Hematopoietic multipotent progenitor cell treated with erythropoietin and hydrocortisone succinate and interleukin-3 and kit ligand, for 15 days (in vitro differentiated cells): ENCODE measurements at places on chromosomes 3 and 15.

GRCh38 chr15:60704129-60704528 is 225.2 kb upstream of the ICE2 start:
- no peak for DNase-seq

- DNase-seq = no peak
These were observed 120.2 kb downstream of the LRRC28 start for GRCh38 chr15:99371180-99372103.

GRCh38 chr3:188471723-188472122 is 317.8 kb downstream of the LPP start:
- no peak for DNase-seq

DNA sequence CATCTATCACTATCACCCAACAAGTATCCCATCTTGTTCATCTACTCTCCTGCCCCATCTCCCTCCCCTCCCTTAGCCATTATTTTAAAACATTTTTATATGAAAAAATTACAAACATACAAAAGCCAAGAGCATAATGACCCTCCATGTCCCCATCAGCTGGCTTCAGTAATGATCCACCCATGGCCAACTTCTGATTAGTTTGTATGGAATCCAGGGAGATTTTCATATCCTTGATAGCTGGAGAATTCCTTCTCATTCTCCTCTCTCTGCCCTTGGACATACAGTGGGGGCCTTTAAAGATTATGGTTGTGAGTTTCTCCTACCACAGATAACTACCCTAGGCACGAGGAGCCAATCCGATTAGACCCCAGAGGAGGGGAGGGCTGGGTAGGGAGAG is 40.2 kb downstream of the IRAK2 start:
- DNase-seq = no peak

DNA sequence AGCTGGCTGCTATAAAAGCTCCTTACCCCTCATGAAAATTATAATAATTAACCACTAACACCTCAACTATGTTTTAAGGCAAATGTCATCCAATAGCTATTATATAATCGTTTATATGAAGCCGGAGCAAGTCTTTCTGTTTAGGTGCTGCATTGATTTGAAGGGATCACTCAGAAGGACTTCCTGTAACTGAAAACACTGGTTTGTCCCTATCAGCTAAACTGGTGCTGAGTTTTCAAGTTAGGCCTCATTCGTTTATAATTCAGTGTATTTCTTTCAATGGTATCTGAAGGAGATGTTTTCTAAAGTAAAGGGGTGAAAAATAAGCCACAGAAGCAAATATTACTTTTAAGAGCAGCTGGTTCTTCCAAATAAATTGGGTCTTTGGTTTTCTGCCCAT is 14.2 kb downstream of the MEIS2 start:
- no peak for DNase-seq

GRCh38 chr3:11154953-11155325 is 646 bp downstream of the HRH1 start:
- DNase-seq = no peak

GRCh38 chr3:155325263-155325835 is 31.9 kb upstream of the STRIT1 start:
- DNase-seq = no peak

DNA sequence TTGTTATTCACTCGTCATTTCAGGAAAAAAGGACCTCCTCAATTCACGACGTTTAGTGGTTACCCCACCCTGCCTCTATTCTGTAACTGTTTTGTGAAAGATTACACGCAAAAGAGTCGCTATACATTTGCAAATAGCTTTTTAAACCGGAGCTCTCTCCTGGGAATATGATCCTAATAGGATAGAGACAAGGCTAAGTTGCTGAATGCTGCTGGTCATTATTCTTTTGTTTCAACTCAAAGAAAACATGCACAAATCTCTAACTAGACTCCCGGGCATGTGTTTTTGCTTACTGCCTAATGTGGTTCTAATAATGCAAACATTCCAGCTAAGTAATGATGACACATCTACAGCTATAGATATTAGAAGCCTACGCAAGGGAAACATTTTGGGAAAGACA is 214.6 kb upstream of the MDFIC2 start:
- no peak for DNase-seq

GRCh38 chr15:90200534-90201129 is 498 bp upstream of the SEMA4B start:
- DNase-seq = no peak

DNA sequence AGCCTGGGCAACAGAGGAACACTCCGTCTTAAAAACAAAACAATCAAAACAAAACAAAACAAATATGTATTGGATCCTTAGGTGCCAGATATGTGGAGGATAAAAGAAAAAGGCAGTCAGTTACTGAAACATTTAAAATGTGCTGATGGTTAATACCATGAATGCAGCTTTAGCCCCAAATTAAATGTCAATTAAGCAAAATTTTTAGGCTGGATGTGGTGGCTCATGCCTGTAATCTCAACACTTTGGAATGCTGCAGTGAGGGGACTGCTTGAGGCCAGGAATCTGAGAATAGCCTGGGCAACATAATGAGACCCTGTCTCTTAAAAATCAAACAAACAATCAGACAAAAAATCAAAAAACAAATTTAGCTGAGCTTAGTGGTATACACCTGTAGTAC is 8.5 kb upstream of the CHMP2B start:
- DNase-seq = no peak

DNA sequence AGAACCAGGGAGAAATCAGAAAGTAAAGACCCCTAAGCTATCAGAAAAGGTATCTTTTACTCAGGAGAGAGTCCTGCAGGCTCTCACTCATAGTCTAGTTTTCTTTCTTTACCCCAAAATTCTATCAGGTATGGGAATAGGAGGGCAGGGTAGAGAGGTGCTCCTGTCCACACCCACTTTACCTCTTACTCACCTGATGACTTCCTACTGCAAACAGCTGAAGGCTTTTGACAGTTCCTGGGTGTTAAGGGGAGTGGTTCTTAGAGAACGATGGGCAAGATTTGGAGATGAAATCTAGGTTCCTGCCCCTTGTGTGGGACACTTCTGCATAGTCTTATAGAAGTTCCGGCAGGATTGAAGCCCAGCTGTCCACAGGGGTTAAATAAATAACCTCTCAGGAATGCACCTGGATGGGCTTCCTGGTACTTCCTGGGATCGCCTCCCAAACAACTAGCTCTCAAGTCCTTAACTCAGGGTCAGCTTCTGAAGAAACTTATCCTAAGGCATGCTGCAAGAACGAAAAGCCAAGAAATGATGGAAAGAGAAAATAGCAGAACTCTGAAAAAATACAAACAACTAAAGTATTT is 10.8 kb upstream of the TNFAIP8L3 start:
- DNase-seq = no peak

GRCh38 chr3:14784087-14784681 is 34.6 kb upstream of the FGD5 start:
- DNase-seq = no peak

GRCh38 chr3:113287803-113288648 is 76.7 kb downstream of the BOC start:
- DNase-seq = peak; percentile 67

GRCh38 chr3:14210290-14210688 is 31.7 kb downstream of the LSM3 start:
- no peak for DNase-seq

- no peak for DNase-seq
These were observed 27.9 kb upstream of the SV2B start for GRCh38 chr15:91072161-91072560.

DNA sequence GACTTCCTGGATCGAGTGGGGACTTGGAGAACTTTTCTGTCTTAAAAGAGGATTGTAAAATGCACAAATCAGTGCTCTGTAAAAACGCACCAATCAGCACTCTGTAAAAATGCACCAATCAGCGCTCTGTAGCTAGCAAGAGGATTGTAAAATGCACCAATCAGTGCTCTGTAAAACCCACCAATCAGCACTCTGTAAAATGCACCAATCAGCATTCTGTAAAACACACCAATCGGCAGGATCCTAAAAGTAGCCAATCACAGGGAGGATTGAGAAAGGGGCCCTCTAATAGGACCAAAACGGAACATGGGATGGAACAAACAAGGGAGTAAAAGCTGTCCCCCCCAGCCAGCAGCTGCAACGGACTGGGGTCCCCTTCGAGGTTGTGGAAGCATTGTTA is 587.4 kb upstream of the ALCAM start:
- DNase-seq = no peak

DNA sequence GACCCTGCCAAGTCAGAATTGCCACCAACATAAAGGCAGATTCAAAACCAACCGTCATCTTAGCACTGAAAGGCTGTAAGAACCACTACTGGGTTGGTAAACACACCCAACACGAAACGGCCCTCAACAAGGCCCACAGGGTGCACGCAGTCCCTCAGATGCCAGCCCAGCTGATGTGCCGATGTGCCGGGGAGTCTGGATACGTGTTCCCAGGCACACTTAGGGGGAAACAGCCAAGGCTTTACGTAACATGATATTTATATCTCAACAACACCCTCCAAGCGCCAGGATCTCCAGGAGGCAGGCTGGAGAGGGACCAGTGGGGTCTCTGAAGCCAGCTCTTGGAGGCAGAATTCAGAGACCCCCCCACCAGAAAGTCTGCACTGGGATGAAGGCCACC is 14.2 kb downstream of the POC1A start:
- DNase-seq = no peak

GRCh38 chr3:155243512-155243921 is 50.0 kb downstream of the STRIT1 start:
- DNase-seq = no peak

DNA sequence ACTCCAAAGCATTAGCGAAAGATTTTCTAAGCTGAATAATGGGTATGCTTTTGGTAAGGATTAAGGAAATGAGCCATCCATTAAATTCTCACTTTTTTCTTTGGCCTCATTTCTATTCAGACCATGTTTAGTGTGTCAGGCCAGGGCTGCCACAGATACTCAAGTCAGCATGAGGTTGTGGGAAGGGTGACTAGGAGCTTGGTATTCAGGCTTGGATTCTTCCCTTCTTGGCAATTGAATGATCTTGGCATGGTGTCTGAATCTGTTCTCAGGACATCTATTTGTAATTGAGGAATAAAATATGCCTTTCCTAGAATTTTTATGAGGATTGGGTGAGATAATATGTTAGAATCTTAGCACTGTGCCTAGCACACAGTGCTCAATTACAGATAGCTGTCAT is 11.2 kb downstream of the CCNB2 start:
- no peak for DNase-seq

- no peak for DNase-seq
These were observed 118.2 kb downstream of the KLF13 start for GRCh38 chr15:31444844-31445243.

GRCh38 chr15:29522373-29523276 is 253.0 kb upstream of the NSMCE3 start:
- DNase-seq = no peak

GRCh38 chr3:177563792-177564191 is 366.5 kb upstream of the TBL1XR1 start:
- no peak for DNase-seq

- DNase-seq = no peak
These were observed 2.0 kb downstream of the SAMD7 start for GRCh38 chr3:169913323-169913722.

DNA sequence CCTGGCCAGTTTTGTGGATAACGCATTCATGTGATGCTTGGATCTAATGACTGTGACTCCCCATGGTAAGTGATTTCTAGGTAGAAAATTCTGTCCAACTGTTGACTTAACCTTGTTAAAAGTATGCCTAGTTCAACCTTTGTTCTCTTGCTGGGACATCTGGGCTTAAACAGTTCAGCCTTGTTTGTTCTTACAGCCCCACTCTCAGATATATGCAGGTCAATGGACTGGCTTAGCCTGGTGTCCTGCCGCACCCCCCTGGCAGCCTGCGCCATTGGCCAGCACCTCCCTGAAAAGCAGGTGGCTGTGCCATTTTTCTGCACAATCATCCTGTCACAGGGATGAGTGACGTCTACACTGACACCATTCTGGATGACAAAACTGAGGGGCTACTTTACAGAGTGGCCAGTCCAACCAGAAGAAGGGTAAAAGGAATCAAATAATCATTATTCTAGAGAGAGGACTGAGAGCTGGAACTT is 244.7 kb upstream of the ONECUT1 start:
- no peak for DNase-seq

DNA sequence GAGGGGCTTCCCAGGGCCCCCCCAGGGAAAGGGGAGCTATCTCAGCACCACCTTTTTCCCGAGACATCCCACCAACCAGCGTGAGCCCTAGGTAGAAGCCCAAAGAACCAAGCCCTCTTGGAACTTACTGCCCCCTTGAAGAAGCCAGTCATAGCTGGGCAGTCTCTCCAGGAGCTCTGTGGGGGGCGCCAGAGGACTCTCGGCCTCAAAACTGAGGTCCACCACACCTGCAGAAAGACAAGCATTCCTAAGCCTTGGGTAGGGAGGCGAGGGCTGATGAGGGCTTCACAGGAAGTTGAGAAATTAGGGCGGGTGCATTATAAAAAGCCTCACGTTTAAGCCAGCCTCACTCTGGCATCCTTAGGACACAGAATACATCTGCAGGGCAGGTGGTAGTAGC is 9.0 kb downstream of the SSUH2 start:
- no peak for DNase-seq

DNA sequence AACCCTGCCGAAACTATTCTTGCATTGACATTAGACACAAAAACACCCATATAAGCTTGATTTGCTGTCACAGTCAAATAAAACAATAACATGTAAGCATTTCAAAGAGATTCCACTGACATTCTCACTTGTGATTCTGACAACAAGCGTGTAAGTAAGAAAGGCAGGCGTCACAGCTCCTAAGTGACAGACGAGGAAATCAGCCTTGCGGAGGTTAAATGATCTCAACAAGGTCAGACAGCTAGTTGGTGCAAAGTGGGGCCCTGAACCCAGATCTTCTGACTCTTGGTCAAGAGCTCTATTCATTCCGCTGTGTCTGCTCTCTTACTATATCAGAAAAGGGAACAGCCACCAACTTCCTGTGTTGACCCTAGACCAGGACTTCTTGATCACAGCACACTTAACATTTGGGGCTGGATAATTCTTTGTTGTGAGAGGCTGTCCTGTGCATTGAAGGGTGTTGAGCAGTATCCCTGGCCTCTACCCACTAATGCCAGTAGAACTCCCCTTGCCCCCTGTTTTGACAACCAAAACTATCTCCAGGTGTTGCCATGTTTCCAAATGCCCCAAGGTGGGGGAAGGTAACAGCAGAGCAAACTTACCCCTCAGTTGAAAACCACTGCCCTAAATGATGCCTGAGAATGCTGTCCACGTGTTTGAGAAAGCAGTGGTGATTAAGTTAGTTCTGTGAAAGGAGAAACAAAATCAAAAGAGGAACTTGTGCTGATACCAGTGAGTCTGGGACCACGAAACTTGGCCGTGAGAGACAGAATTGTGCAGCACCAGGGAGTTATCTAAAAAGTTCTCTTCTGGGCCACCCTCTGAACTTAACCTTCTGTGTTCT is 86.1 kb downstream of the LIPC start:
- DNase-seq = no peak

DNA sequence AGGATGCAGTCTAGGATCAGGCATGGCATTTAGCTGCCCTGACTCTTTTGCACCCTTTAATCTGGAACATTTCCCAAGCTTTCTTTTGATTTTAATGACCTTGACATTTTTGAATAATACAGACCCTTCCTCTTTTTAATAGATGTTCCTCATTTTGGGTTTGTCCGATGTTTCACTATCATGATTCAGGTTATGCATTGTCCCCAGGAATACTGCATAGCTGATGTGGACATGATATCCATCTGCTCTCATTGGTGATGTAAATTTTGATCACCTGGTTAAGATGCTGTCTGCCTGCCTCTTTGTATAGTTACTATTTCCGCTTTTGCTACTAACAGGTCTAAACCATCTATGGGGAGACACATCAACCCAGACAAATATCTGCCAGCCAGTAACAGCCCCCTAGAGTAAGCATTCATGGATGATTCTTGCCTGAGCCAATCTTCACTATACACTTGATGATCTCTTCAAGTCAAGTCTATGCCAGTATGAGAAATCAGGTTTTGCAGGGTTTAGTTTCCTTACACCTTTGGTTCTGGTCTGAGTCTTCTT is 50.6 kb upstream of the ULK4 start:
- no peak for DNase-seq

GRCh38 chr15:78047761-78048627 is 29.5 kb downstream of the TBC1D2B start:
- DNase-seq = no peak
